ENCODE measurements at places on chromosomes 2 and 18.

DNA sequence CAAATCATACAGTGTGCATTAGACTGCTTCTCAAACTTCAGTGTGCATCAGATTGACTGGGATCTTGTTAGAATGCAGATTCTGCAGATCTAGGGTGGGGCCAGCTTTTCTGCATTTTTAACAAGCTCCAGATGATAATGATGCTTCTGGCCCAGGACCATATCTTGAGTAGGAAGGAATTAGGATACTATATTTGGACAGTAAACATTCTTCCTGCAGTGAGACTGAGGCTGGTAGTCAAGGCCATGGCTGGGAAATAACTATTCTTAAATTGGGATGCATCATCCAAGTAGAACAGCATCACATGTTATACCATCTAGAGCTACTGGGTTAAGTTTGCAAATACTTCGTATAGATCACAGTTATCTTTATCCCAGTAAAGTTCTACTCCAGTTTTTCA is 28.4 kb upstream of the ARMC9 start:
- DNase-seq = peak; percentile 22

DNA sequence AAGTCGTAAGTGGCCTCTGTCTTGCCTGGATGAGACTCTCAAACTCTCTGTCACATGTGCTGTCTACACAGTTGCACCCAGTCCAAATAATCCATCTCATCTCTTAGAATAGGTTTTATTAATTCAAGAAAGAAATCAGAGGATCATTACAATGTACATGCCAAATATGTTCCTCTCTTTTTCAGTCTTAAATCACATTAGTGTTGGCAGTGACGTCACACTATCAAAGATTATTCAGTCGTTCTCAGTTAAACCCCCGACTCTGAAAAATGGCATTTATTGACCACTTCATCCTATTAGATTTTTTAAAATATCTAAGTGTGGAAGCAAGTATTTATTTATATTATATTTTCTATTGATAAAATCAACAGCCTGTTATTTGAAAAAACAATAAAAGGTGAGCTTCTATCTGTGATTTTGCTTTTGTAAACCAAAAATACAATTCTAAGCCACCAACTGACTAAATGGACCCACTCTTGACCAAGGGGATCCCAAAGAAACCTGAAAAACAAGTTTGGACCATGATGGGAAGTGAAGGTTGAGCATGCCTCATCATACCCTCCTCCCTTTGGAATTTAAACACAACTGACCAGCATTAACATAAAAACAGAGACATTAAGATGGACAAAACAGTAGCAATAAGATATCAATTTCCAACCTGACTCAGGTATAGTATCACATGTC is 1894.4 kb upstream of the LRRTM1 start:
- DNase-seq = no peak

DNA sequence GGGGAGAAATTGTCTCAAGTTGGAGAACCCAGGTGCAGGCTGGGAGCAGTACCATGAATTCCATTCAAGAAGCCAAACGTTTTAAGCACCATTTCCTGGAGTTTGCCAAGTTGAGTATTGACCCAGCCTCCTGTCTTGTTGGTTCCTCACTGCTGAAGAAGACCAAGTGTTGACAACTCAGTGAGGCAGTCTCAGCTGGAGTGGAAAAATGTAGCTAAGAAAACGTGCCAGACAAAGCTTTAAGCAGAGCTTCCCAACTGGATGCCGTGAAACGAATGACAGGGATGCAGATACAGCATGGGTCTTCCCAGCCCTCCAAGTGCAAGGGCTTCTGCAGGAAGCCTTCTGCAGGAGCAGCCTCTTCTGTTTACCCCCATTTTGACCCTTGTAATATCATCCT is 778 bp upstream of the INPP1 start:
- DNase-seq = peak; percentile 28

GRCh38 chr2:174246944-174247381 is 1.4 kb downstream of the OLA1 start:
- DNase-seq = no peak

GRCh38 chr18:21684731-21685130 is 19.8 kb downstream of the ABHD3 start:
- DNase-seq = no peak

- DNase-seq = no peak
These were observed 56.3 kb downstream of the PAX3 start for GRCh38 chr2:222242532-222242931.

GRCh38 chr2:96795076-96795475 is 21.0 kb upstream of the CNNM3 start:
- DNase-seq = no peak

DNA sequence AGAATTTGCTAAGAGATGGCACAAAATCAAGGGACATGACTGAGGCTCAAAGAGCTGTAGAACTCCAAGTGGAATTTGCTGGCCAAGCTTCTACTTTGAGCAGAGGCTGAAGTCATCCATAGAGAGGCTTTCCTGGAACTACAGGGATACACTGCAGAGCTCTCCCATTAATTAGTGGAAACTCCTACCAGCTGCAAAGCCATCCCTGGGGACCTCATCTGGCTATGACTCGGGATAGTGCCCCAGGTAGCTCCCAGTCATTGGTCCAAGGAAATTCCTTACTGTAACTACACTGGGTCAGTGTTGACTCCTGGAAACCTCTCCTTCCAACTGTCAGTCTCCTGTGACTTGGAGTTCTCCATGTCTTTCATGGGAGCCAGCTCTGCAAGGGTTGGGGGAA is 10.5 kb upstream of the GALM start:
- no peak for DNase-seq

GRCh38 chr2:53543083-53543482 is 224.5 kb upstream of the CHAC2 start:
- DNase-seq = no peak

- DNase-seq = no peak
These were observed 25.7 kb upstream of the NCK2 start for GRCh38 chr2:105718846-105719481.

- peak; percentile 5 for DNase-seq
These were observed 941 bp upstream of the SGO2 start for GRCh38 chr2:200525066-200525465.

GRCh38 chr18:61892683-61893308 is at the start of gene RNF152:
Gene RNF152, minus strand, starts transcription at chr18:61893007. Its CDS starts 76,544 bp downstream, at chr18:61816463.
- peak; percentile 12 for DNase-seq

DNA sequence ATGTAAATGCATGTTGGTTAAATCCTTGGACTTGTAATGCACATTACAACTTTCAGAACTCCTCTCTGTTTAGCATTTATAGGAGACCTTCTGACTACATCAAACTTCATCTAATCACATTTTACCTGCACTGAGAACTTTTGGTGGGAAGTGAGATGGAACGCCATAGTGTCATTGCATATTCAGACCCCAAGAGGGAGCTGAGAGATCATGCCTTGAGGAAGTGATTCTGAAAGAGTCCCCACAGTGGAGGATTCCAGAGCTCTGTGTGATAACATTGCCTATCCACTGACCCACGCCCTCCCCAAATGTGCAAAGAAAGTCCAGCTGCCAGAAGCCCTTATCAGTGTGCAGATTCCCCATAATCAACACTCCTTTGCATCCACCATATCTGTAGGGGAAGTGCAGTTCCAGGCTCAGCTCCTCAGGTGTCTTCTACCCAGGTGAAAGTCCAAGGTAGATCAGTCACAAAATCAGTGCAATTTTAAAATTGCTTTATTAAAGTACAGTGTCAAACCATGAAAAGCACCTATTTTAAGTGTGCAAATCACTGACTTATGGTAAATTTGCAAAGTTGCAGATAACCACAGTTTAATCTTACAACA is 212.4 kb downstream of the RPIA start:
- DNase-seq = peak; percentile 36

DNA sequence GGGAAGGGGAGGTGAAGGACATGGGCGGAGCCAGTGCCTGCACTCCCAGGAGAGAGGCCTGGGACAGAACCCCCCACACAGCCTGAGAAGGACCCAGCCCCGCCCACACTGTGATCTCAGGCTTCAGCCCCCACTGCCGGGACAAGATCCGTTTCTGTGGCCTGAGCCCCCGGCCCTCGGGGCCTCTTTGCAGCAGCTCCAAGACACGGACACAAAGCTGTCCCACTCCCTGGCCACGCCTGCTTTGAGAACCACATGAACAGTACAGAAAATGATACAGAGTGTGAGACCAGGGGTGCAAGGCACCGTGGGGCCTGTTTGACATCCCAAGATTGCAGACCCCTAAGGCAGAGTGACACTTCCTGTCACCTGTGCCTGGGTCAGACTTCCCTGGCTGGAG is 74.5 kb downstream of the TWIST2 start:
- DNase-seq = no peak

GRCh38 chr2:182186132-182186735 is 200.6 kb downstream of the PPP1R1C start:
- peak; percentile 43 for DNase-seq

DNA sequence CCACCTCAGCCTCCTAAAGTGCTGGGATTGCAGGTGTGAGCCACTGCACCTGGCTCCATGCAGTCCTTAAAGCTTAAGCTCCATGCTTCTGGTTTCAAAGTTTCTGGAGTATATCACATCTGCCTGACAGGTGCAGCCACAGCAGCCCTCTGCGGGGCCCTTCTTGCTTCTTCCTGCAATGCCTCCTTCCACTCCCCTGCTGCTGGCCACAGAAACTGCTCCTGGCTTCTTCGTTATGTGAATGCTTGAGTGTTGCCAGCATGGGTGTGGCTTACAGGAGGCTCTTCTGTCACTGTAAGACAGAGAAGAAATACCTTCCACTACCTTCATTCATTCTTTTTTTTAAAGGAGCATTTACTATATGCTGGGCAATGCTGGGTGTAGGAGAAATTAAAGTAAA is 10.1 kb upstream of the CCBE1 start:
- DNase-seq = no peak

GRCh38 chr2:98310010-98310409 is 36.2 kb upstream of the CNGA3 start:
- DNase-seq = no peak

GRCh38 chr18:57497372-57498294 is 62.5 kb downstream of the ONECUT2 start:
- no peak for DNase-seq

DNA sequence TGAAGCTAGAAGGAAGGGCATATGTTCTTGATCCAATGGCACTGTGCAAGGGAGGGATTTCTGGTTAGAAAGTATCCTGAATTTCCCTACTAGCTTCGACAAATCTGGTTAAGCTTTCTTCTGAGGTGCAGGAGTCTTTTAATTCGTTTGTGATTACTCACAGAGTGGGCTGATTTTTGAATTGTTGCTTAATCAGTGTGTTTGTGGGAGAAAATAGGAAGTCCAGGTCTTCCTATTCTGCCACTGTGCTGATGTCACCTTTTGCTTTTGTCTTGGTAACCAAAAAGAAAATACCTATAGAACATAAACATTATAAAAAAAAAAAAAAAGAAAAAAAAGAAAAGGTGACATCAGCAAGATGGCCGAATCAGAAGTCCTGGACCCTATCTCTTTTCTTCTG is 1008.6 kb downstream of the TSN start:
- DNase-seq = no peak

DNA sequence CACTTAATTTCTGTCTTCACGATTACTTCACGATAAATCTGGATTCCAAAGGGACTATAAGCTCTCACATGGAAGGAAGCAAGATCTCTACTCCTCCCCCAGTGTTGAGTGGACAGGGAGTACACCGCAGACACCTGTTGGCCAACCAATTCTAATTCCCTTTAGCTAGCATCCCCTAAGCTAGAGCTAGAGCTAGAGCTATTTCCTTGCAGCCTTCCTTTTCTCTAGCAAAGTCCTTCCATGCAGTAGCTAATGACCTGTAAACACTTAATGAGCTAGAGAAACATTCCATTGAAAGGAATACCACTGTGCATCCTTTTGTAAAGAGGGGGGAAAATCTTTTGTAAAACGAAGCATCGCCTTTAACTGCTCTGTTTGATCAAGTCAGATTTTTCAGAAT is 56.5 kb downstream of the BCL11A start:
- DNase-seq = no peak

GRCh38 chr18:31652877-31653276 is 31.5 kb downstream of the B4GALT6 start:
- DNase-seq = no peak

All from muscle of back (tissue), 13 donors.